Ureter (tissue), 1 donor: ENCODE measurements at places on chromosomes 1 and 21.

GRCh38 chr21:35324372-35325220 lies 275.5 kb upstream of the RUNX1 start:
- DNase-seq = no peak

GRCh38 chr1:162107911-162108310 lies 38.4 kb downstream of the NOS1AP start:
- no peak for DNase-seq

DNA sequence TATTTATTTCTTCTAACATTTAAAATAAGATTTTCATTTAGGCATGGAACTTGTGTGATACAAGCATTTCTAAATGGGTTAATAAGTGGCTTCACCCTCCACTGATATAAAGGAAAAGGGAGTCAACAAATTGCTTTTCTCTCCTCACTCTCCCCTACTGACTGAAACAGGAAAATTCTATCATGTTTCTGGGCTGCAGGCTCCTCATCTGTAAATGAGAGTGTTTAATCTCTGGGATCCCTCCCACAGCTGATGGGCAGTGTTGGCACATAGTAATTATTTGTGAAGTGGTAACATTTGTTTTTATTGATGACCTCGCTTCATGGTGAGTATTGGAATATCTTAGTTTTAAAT lies 69.8 kb upstream of the WARS2 start:
- DNase-seq = no peak

- no peak for DNase-seq
These were observed 24.4 kb downstream of the CELF3 start for GRCh38 chr1:151692226-151692625.

GRCh38 chr1:109357616-109358015 lies 40.1 kb downstream of the SORT1 start:
- no peak for DNase-seq

- DNase-seq = no peak
These were observed 299.1 kb downstream of the PCP4 start for GRCh38 chr21:40166291-40166843.

DNA sequence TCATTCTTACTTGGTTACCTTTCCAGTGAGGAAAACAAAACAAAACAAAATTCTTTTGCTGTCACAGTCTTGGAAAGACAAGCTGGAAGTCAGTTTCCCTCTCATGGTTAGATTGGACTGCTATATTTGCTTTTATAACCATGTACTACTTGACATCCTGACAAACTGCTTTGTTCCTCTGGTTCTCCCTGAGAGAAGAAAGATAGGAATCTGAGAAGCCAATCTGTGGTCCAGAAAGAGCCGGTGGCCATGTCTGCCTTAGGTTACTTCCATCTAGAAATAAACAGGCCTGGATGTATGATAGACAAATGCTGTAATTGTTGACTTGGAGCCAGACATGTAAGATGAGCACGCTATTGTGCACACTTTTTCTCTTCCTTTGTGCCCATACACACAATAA lies 330.0 kb downstream of the BRINP3 start:
- DNase-seq = no peak

DNA sequence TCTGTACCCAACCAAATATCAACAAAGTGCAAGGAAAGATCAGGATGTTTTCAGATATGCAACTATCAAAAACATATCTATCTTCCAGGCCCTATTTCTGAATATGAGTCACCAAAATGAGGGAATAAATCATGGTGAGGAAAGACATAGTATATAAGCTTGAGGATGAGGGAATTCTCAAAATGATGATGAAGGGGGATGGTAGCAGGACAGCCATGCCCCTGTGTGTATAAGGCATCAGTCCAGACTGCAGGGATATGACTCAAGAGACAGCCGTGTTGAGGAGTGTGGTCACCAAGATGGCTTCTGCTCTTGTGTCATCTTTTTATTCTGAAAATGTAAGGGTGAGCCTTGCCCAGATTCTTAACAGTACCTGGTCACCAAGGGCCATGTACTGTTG lies 4.4 kb upstream of the WDR64 start:
- DNase-seq = no peak

DNA sequence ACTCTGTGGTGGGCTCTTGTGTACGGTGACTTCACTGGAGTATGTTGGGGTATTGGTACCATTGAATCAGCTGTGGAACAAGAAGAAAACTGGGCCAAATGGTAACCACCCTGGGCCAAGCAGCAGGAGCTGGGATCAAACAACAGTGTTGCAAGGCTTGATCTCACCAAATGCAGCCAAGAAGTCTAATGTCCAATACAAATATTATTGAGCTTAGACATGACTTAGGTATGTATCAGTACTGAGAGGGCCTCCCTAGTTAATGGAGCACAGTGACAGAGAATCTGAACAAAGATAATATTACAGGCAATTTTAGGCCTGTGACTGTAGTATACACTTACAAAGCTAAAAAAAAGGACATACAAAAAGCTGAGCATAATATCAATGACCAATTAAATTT lies 604.8 kb downstream of the PLA2G4A start:
- DNase-seq = no peak

- no peak for DNase-seq
These were observed 7.1 kb downstream of the AMIGO1 start for GRCh38 chr1:109502364-109502851.

- DNase-seq = no peak
These were observed 181.2 kb upstream of the SGIP1 start for GRCh38 chr1:66352792-66353191.

DNA sequence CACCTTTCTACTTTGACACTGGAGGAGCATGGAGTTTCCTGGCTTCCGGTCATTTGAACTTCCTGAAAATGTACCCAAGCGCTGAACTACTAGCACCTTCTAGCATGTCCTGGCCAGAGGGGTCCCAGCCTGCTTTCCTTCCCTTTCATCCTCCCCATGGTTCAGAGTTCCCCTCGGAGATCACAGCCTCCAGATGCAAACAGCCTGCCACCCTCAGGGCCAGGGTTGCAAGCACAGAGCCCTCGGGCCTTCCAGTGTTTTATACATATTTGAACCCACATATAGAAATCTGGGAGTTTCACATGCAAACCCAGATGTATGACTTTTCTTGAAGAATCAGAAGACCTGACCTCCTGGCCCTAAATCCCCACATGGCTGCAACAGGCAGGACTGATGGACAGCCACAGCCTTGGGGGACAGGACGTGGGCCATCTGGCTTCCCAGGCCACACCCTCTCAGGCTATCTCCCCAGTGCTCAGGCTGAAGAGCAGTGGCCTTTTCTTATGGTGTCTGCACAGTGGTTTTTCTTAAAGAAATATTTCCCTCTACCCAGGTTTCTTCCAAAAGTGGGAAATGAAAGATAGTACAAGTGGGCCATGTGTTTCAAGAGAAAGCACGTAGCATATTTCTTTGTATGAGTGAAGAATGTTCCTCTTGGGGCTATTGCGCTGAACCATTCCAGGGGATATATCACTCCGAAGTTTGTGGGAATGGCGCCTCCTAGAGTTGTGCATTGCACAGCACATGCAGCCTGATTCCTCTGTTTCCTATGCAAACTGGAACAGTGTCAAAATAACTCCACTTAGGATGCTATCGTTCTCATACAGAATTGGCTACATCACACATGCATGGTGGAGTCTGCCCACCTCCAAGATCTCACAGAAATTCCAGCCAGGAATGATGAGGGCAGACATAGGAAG lies 232.0 kb upstream of the VAMP3 start:
- no peak for DNase-seq

DNA sequence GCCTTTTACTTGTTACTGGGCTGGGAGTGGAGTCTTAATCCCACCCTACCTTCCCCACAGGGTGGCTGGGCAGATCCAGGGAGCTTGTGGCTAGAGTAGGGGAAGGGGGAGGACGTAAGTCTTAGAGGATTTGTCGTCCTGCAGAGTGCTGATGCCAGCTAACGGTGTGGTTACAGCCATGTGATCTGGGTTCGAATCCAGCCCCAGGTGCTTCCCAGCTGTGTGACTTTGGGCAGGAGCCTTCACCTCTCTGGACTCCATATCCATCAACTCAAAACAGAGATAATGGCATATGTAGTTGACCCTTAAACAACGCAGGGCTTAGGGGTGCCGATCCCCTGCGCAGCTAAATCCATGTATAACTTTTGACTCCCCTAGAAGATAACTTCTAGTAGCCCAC lies 108.4 kb upstream of the TMEM51 start:
- DNase-seq = no peak

GRCh38 chr1:111467865-111468716 lies 5.7 kb upstream of the C1orf162 start:
- no peak for DNase-seq

DNA sequence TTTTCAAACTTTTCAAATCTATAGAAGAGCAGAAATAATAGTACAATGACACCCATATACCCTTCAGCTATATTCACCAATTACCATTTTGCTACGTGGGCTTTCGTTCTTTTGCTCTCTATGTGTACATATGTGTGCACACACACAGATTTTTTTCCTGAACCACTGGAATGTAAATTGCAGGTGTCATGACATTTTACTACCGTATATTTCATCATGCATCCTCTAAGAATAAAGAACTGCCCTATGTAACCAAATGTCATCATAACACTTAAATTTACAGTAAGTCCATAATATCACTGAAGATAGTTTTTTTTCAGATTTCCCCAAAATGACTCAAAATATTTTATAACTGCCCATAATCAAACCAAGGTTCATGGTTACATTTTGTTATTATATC lies 88.4 kb upstream of the GFI1 start:
- DNase-seq = no peak

- no peak for DNase-seq
These were observed 108.0 kb upstream of the KIF26B start for GRCh38 chr1:245046769-245047168.

- DNase-seq = no peak
These were observed 51.7 kb upstream of the POU3F1 start for GRCh38 chr1:38098101-38098847.

DNA sequence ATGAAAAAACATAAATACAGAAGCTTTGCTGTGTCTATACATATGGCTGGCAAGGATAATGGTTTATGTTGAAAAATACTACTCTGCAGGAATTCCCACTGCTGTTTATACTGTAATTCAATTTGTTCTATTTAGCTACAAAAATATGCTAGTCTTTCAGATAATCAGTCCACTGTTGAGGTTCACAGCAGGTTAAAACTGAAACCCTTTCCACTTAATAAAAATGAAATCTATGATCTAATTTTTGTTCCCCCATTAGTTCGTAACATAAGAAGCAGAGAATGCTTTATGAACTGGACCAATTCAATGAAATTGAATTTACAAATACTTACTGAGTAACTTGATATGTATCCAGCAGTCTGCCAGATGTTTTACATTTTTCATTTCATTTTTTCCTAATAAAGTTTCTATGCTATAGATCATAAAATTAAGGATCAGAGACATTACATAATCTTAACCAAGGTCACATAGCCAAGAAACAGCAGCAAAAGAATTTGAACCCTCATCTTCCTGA lies 360.1 kb upstream of the BEND5 start:
- no peak for DNase-seq

- DNase-seq = no peak
These were observed 1.9 kb downstream of the TOR1AIP2 start for GRCh38 chr1:179875596-179876299.
